Activated CD8-positive, alpha-beta memory T cell treated with anti-CD3 and anti-CD28 coated beads for 48 hours (primary cell): ENCODE measurements at places on chromosomes 5 and 9.

GRCh38 chr5:51378448-51379330 lies 4.6 kb upstream of the ISL1 start:
- DNase-seq = no peak

- no peak for DNase-seq
Observed at GRCh38 chr5:168047043-168047668, 244.3 kb upstream of the WWC1 start.

DNA sequence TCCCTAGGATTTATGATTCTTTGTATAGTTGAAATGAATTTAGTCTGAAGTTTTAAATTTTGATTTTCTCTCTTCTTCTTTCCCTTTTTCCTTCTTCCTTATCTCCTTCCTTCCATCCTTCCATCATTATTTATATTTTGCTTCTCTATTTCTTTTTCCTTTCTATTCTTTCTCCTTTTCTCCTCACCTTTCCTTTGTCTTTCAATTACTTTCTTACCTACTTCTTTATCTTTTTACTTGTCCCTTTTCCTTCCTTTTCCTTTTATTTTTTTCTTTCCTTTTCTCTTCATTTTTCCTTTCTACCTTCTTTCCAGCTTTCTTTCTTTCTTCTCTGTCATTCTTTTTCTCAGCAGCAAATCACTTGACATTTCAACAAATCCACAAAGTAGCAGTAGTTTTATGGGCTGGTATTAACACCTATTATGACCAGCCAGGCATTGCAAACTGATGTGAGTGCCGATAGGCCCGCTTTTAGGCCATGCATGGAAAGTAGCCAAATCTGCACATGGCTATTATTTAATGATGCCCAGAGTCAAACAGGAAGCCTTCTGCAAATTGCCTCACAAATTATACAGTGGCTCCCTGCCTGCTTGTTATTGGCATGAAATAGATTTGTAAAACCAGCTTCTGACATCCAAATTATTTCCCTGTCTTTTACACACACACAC lies 37.1 kb upstream of the NR3C1 start:
- DNase-seq = no peak

DNA sequence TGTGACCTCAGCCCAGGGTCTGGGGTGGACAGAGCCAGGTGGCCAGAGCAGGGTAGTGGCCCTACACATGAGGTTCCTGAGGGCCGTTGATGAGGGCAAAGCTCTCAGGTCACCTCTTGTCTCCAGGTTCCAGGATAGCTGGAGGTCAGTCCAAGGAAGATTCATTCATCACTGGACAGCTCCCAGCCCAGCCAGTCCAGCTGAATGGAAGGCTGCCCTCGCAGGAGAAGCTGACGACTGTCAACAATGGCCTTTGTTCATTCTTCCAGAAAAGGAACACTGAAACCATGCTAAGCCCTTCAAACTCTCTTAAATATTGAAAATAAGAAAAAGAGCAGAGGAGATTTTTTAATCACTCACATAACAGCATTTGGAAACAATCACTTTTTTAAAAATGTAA lies 169.7 kb upstream of the TBCA start:
- DNase-seq = no peak

DNA sequence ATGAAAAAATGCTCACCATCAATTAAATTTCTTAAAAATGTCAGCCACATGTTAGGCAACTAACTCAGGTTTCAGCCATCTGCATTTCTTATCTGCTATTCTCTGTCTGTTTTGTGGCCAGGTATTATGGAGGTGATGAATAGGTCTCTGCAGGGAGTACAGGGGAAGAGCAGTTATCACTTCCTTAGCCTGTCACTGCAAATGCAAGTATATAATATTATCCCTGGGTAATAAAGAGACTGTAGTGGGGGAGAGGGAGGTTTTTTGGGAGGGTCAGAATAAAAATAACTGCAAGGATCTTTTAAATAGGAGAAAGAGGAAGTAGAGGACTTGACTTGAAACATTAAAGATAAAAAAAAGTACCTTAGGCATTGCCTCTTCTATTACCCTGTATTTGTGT lies 49.6 kb upstream of the PTGER4 start:
- no peak for DNase-seq

DNA sequence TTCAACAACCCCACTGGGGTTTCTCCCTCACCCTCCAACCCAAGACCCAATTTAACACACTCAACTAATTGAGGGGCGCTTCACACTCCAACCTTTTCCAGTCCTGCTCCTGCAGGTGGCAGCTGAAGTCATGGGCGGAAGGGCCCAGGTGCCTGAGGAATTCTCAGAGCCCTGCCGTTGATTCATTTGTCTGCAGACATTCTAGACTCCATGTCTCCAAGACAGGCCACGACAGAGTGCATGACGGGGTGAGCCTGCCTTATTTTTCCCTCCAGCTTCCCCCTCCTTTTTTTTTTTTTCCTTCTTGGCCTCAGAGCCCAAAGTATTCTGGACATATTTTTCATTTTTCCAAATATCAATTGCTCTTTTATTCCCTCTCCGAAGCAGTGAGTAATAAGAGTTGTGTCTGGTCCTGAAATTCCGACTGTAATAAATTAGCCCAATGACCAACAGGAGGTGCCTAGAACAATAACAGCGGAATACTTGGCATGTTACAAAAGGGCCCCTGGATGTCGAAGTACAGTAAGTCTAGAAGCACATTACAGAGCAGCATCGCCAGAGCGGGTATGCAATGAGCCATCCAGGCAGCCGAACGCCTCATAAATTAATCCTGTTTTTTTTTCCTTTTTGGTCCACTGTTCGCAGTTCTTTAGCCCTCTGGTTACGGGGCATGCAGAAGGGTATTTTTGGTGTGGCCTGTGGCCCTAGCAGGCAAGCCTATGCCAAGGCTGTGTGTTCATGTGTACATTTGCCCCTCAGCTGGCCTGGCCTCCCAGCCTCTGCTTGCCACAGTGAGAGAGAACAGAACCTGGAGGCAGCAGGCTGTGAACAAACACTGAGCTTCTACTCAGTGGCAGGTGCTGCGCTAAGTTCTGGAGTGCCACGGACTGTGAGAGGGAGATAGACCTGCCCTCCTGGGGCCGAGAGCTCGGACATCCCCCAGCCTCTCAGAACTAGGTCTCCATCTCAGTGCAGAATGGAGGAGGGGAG lies 8.6 kb upstream of the SMIM23 start:
- DNase-seq = no peak

- no peak for DNase-seq
Observed at GRCh38 chr5:33312571-33313549, 127.9 kb upstream of the TARS1 start.

DNA sequence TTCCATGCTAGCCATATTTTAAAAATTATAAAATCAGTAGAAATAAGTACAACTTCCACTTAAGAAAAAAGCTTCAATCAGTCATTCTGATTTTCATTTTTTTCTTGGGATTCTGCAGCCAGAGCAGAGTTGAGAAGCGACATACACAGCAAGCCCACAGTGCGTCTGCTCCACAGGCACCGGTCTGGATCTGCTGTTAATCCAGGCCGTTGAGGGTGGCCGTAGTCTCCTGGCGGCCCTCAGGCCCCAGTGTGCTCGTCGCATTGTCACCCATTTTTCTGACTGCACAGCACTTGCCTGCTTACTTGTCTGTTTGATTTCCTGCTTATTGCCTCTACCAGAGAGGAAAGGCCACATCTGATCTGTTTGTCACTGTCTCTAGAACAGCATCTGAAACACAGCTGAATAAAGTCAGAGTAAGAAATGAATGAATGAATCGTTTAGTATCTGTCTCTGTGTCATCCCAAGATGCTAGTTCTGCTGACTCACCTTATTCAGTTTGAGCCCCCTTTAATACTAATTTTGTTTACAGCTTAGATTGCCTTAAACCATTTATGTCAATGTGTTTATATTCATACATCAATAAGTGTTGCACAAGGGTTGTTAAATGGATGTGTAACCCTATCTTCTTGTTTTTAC lies 11.6 kb upstream of the ASPN start:
- DNase-seq = no peak

DNA sequence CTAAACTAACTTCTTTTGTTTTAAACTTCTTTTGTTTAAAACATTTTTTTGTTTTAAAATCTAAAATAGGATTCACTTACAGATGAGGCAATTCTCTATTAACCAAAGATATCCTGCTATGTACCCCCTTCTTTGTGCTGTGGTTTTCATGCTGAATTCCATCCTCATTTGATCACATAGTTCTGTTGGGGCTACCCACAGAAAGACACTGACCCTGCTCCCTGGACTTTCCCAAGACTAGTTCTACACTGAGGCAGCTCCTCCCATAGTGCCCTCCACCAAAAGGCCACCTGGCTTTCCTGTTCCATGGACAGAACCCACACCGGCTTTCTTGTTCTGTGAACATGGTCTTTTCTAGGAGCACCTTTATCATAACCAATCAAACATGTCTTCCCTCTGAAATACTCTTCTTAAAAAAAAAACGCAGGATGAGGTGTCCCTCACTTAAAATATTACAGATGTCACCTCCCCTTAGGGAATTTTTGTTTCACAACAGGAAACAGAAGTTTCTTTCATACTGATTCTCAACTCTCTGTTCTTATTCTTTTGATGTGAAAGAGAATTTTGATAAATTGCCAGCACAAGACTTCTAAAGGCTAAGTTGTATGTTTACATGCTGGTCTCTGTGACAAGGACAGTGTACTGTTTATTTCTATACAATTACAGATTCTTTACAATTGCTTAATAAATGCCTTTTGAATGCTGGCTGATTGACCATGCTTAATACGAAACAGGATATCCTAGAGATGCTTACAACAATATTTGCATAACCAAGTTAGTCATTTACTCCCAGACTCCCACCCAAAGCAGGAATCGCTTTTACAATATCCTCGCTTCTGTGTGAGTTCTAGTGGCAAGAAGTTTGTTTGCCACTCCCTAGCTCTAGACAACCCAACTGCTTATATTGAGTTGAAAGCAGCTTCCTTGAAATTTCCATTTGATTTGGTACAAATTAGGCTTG lies 300.4 kb downstream of the DTWD2 start:
- DNase-seq = no peak

- no peak for DNase-seq
Observed at GRCh38 chr5:4909086-4909485, 231.0 kb upstream of the ADAMTS16 start.

GRCh38 chr5:135119481-135119880 lies 85.5 kb upstream of the PITX1 start:
- no peak for DNase-seq

DNA sequence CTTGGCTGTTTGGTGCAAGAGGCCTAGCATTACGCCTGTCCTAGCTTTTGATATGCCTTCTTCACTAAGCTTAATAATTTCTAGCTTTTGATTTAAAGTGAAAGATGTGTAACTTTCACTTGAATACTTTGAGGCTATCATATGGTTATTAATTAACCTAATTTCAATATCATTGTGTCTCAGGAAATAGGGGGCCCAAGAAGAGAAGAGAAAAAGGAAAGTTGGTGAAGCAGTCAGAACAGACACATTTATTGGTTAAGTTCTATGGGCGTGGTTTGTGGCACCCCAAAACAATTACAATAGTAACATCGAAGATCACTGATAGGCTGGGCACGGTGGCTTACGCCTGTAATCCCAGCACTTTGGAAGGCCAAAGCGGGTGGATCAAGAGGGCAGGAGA lies 40.9 kb upstream of the F2RL2 start:
- no peak for DNase-seq

DNA sequence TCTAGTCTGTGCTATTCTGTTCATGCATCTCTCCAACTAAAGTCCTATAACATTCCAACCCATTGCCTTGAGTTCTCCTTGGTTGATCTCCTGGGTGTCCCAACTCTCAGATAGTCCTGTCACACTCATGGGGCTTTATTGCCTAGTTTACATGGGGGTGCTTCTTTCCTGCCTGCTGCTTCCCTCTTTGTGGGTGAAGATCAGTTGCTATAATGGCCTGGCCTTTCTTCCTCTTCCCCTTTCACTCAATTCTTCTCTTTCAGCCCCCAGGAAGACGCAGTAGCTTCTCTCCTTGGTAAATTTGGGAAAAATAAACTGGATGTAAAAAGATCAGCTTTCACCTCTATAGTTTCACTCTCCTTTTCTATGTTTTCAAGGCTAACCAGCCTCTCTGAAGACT lies 66.5 kb downstream of the PTCD2 start:
- no peak for DNase-seq

GRCh38 chr5:10480237-10480985 lies 38.7 kb downstream of the ROPN1L start:
- DNase-seq = no peak

DNA sequence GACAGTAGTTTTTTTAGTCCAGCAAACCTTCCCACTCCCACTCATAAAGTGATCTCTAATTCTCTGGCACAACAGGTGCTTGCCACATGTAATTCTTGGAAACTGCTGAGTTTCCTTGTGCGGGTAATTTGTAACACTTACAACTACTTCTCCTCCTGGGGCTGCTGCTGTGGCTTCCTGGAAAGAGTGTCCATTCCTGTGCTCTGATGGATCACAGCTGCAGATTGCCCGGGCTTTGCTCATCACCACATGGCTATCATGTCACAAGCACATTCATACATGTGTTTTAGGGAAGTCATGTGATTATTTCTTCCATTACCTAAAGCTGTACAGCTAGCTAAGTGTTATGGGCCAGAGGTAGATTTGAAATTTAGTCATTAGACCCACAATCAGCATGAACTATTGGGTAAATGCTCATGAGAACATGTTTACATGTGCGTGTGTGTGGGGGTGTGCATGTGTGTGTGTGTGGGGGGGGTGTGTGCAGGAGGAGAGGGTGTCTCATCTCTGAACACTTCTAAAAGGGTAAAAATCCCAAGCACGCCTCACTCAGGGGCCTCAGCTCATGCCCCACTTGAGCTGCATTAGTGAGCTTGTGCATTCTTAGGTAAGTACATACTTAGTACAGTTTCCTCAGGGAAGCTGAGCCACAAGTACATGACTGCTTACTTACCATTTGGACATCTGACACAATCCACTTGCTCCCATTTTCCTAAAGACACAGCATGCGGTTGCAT lies 118.1 kb upstream of the CCDC112 start:
- no peak for DNase-seq

DNA sequence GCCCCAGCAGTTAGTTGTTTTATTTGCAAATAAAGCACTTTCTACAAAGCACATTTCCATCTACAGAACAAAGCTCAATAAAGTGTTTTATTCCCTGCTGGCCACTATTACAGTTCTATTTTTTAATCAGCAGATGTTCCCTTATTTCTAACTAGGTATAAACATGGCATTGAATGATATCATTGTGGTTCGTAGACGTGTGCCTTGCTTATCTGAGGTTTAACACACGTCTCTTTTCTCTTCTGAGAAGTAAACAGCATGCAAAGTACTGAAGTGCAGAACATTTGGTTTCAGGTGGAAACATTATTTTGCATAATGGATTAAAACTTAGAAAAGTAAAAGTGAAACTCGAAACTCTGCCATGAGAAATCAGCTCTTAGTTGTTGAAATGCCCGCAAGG lies 1989.3 kb upstream of the WWC1 start:
- DNase-seq = no peak

GRCh38 chr5:121987685-121988073 lies 25.9 kb downstream of the SRFBP1 start:
- DNase-seq = no peak

DNA sequence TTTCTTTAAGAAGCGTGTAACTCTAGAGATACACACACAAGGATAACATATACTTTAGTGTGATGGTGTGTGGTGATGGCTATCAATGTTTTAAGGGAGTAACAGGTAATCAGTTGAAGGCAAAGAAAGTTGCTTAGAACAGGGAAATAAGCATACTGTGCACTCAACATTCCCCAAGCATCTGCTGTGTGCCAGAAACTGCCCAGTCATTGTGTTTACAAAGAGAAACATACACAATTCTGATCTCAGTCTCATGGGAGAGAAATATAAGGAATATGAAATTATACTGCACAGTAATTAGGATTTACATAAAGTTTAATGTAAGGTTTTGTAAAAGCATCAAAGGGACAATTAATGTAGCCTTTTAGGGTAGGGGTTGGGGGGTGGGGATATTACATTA lies 224.1 kb upstream of the TYRP1 start:
- no peak for DNase-seq

- no peak for DNase-seq
Observed at GRCh38 chr5:53560028-53560427, 411 bp upstream of the NDUFS4 start.
